Activated CD4-positive, alpha-beta T cell treated with anti-CD3 and anti-CD28 coated beads for 4 hours (primary cell): ENCODE measurements at places on chromosomes 2 and 18.

GRCh38 chr2:72330652-72331051, 183.0 kb upstream of the CYP26B1 start:
- no peak for DNase-seq

DNA sequence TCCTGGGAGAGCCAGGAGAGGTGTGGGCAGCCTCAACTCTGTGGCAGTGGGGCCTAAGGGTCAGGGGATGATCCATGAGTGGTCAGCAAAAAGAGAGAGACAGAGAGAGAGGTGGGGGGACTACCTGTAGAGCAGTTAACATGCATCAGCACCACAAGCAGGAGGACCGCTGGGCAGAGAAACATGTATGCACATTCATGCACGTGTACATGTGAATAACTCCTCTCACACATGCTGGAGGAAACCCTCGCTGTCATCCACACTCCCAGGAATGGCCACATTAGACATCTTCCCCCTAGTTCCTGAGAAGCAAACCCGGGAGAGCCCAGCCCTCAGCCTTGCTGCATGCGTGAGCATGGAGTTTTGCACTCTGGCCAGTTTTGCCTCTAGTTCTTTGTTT, 166.1 kb downstream of the SMAD7 start:
- DNase-seq = no peak

GRCh38 chr18:45090526-45091140, 409.9 kb downstream of the SETBP1 start:
- no peak for DNase-seq

- DNase-seq = no peak
Observed at GRCh38 chr18:75683426-75683825, 255.9 kb upstream of the SMIM21 start.

DNA sequence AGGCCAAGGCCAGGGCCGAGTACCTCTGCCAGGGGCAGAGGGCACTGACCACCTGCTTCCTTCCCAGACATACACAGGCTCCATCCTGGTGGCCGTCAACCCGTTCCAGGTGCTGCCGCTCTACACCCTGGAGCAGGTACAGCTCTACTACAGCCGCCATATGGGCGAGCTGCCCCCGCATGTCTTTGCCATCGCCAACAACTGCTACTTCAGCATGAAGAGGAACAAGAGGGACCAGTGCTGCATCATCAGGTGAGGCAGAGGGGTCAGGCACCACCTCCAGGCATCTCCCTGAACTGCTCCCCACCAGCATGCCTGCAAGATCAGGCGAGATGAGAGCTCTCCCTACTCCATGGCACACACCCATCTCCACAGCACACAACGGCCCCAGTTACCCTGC, 31.1 kb downstream of the MYO7B start:
- DNase-seq = no peak

- DNase-seq = no peak
Observed at GRCh38 chr2:221848286-221848685, 276.2 kb upstream of the EPHA4 start.

DNA sequence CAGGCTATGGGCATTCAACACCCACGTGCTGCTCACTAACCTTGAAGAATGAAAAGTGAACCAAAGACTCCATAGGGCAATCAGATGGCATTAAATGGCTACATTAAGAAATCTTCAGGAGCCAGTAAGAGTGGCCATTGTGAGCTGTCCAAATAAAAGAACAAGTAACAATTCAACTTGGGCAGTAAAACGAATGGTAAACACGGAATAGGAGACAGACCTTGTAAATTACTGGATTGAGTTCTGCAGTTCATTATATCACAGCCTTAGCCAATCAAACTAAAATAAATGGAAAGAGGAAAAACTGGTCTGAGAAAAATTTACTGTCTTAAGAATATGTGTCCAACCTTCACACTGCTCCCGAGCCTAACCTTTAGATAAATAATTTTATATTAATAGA, 306.5 kb upstream of the ZNF521 start:
- no peak for DNase-seq

DNA sequence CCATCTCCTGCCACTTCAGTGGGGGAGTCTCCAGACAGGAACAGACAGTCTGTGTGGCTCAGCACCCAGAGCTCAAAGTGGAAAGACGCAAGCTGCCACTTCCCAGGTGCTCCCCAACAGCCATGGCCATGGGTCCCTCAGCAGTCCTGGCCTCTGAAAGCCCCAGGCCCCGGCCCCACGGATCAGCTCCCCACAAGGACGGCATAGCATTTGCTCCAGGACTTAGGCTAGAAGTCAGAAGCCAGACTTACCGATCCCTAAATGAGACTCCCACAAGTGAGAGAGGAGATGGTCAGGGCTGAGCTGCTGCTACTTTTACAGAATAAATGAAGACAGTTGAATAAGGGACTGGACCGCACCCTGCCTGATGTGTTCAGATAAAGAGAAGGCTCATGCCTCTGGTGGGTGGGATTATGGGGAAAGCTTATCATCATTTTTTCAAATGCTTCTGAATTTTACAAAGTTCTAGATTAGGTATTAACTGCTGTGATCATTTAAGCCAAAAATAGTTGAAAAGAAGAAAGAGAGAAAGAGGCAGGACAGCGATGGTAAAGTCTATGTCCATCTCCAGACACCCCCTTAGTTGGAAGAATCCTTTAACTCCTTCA, 50.5 kb downstream of the ADD2 start:
- no peak for DNase-seq

DNA sequence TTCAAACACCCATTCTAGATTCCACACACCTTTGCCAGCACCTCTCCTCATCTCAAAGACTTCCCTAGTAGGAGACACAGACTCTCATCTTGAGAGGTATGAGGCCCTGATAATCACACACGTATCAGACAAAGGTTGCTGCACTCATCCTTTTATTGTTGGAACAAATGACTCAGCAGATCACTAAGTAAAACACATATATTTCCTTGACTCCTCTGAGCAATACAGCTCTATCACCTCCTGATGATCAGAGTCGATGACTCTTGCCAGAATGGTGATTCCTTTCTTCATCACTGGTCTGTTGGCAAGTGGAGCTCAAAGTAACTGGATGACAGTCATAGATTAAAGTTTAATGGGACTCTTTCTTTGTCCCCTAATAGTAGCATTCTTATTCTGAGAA, 1049.2 kb upstream of the ZEB2 start:
- no peak for DNase-seq

GRCh38 chr2:107276034-107276433, 390.1 kb upstream of the ST6GAL2 start:
- no peak for DNase-seq

- DNase-seq = no peak
Observed at GRCh38 chr2:85648619-85649018, 19.4 kb downstream of the SFTPB start.

- no peak for DNase-seq
Observed at GRCh38 chr2:191738667-191739066, 60.7 kb downstream of the NABP1 start.

- no peak for DNase-seq
Observed at GRCh38 chr2:218780046-218780445, 1.9 kb upstream of the CYP27A1 start.

GRCh38 chr18:76995896-76996295, 136.7 kb downstream of the MBP start:
- no peak for DNase-seq

GRCh38 chr2:121247534-121247933, 37.5 kb downstream of the TFCP2L1 start:
- no peak for DNase-seq

DNA sequence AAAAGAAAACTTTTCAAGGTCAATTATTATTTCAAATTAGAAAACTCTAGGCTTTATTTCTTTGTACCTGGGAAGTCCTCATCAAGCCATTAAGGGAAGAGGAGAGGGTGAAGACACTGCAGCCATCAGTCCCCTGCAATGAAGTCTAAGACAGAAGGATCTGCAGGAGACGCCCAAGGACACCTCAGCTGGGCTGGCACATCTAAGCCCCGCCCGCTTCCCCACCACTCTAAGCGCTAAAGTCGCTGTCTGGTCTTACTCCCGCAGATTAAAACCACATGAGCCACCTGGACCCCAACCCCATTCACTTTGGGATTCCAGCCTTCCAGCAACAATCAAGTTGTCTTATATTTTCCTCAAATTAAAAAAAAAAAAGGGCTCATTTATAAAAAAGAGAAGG, 104.4 kb downstream of the AFF3 start:
- no peak for DNase-seq

GRCh38 chr2:211132573-211132972, 576.2 kb downstream of the CPS1 start:
- no peak for DNase-seq

GRCh38 chr2:60515721-60516226, 37.7 kb downstream of the BCL11A start:
- no peak for DNase-seq

GRCh38 chr2:105872830-105873229, 128.1 kb downstream of the NCK2 start:
- no peak for DNase-seq

GRCh38 chr2:96957244-96957643, 29.1 kb downstream of the FAM178B start:
- DNase-seq = no peak

GRCh38 chr18:60197671-60198462, 174.7 kb downstream of the MC4R start:
- DNase-seq = no peak

DNA sequence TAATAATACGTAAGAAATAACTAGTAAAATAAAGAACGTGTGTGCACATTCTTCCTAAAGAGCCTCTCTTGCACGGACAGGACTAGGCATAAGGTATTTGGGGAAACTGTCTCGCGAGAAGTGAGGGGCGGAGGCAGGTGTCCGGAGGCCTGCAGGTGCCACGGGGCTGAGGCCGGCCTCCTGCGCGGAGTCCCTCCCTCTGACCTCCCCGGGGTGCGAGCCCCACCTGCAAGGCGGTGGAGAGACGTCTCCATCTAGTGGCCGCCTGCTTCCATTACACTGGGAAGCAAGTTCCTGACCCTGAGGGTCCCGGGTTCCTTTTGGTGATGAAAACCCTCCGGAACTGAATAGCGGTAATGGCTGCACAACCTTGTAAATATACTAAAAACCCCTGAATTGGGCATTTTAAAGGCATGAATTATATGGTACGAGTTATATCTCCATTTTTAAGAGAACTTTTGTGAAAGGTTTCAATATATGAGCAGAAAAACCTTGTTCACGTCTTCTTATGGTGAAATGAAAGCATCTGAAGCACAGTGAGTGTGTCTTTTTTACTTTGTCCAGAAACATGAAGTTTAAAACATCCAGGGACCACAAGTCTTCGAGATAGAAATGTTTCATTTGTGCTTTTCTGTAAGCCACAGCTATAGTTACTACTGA, 35.5 kb upstream of the CTDP1 start:
- DNase-seq = peak; percentile 67

GRCh38 chr18:12014521-12015415, 33.5 kb downstream of the IMPA2 start:
- no peak for DNase-seq

DNA sequence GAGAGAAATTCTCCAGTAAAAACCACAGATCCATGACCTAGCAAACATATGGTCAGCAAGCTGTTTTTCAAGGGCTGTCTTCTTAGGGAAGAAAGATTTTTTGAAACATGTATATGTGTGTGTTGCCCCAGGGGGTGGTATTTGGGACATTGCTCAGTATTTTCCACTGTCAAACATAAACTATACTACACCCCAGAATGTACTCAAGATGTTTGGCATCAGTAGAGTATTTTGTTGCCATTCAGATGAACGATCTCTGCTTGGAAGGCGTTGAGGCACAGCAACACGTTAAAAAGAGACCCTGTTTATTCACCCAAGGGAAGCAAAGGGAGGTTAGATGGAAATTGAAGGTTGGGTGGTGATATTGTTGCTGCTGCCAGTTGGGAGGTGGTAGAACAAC, 30.0 kb downstream of the EEF1B2 start:
- DNase-seq = no peak

GRCh38 chr2:159438720-159439353, 152.3 kb upstream of the WDSUB1 start:
- DNase-seq = no peak

- no peak for DNase-seq
Observed at GRCh38 chr18:26185267-26185666, 41.0 kb upstream of the TAF4B start.

GRCh38 chr18:57640749-57641148, 19.1 kb upstream of the NARS1 start:
- DNase-seq = no peak

- DNase-seq = no peak
Observed at GRCh38 chr2:38806733-38807059, 28.7 kb downstream of the GEMIN6 start.

DNA sequence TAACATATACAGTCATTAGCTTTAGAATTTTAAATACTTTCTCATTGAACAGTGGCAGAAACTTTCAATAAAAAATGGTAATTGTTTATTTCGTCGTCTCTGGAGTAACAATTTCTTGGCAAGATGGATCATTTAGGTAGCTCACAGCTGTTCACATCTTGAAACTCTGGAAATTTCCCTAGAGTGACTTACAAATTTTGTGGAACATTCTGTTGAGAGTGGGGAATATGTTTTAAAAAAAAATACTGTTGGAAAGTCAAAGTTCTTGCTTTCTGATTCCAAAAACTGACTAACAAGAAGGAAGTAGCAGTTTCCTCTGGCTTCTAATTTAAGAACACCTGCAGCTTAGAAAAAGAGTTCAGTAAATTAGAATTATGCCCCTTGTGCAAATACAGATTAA, 11.2 kb upstream of the CALCRL start:
- no peak for DNase-seq

GRCh38 chr2:151287513-151288250, 1.8 kb downstream of the NMI start:
- DNase-seq = no peak

- DNase-seq = no peak
Observed at GRCh38 chr2:165544897-165545296, 75.4 kb downstream of the CSRNP3 start.

GRCh38 chr18:30967701-30968100, 74.8 kb downstream of the DSC3 start:
- DNase-seq = no peak

DNA sequence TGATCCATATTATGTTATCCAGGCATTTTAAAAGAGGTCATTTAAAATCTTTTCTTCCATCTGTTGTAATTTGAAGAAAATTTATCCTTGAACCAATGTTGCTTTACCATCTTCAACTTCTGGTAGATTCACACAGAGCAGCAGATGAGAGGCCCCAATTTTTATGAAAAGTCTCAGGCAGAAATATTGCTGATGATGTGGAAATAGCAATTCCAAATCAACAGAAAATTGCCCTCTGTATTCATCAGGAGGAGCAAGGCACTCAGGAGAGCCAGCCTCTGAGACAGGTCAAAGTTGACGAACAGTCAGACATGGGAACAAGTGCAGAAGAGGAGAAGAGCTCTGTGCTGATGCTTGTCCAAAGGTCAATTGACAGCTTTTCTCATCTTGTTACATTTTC, 444.9 kb downstream of the NCKAP5 start:
- DNase-seq = no peak

GRCh38 chr2:61262699-61263098, 100.7 kb downstream of the C2orf74 start:
- DNase-seq = no peak

GRCh38 chr2:189192766-189193165, 13.2 kb upstream of the COL5A2 start:
- DNase-seq = no peak

DNA sequence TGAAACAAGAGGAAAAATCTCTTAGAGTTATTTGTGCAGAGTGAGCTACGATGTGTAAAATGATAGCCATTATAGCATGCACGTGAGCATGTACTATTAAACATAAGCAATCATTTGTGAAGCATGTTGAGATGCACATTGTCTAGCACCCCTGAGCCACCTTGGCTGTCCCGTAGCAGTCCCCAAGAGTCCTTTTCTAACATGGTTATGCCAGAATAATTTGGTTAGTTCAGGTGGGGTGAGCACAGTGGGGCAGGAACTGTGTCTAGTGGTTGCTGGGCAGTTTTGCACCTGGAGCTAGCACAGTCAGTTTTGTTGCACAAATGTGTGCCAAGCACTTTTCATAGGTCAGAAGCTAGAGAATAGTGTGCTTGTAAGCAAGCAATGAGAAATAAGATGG, 809.8 kb downstream of the RNF144A start:
- DNase-seq = no peak
